ENCODE measurements at places on chromosomes 4 and X. TPM values are rescaled to one million over a fixed set of nuclear protein-coding genes. Genes with fewer than 3 reads are reported as not detected.

- DNase-seq = no peak
Observed at GRCh38 chrX:47180346-47180745, 13.3 kb upstream of the UBA1 start.

DNA sequence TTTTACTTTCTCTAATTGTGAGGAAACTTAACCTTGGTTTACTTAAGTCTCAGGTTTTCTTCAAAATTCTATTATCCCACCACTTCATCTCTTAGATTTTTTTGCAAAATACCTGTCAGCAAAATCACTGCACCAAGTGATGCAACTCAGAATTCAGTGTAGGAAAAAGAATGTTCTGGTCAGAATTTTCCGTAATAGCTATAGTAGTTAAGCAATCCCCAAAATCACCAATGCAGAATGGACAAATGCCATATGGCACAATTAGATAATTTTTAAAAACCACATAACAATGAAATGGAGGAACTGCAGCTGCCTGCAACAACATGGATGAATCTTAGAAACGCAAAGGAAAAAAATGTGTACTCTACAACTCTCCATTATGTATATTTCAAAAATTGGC is 373.1 kb downstream of the NAF1 start:
- DNase-seq = no peak

NSG1 gene
- total RNA-seq = 0.27 TPM

SCML1 gene
- 11.2 TPM for total RNA-seq

DNA sequence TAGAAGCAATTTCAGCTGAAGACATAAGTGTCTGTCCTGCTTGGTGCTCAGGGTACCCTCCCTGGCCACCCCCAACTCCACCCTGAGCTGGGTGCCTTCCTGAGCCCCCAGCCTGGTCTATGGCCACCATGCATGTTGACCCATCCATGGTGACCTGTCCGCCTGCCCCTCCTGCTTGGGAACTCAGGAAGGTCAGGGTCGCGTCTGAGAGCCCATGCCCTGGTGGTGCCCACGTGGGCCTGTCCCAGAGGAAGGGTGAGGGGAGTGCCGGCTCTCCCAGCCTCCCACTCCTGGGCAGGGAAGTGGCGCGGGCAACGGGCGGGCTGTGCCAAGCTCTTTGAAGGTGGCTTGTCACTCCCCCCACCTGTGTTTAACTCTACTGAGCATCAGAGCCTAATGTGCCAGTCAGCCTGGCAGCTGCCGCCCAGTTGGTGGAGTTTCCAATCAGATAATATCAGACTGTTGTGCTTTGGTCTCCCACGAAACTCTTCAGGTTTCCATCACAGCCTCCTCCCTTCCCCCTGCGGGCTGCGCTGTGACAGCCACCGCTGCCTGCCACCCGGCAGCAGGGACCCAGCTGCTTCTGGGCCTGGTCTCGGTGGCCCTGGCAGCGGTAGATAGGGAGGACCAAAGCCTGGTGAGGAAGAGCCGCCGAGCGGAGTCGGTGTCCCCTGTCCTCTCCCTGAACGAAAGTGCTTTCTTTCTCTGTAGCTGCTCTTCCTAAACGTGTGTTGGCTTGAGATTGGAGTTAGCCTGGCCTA is 4.8 kb downstream of the SH3BP2 start:
- no peak for DNase-seq

DNA sequence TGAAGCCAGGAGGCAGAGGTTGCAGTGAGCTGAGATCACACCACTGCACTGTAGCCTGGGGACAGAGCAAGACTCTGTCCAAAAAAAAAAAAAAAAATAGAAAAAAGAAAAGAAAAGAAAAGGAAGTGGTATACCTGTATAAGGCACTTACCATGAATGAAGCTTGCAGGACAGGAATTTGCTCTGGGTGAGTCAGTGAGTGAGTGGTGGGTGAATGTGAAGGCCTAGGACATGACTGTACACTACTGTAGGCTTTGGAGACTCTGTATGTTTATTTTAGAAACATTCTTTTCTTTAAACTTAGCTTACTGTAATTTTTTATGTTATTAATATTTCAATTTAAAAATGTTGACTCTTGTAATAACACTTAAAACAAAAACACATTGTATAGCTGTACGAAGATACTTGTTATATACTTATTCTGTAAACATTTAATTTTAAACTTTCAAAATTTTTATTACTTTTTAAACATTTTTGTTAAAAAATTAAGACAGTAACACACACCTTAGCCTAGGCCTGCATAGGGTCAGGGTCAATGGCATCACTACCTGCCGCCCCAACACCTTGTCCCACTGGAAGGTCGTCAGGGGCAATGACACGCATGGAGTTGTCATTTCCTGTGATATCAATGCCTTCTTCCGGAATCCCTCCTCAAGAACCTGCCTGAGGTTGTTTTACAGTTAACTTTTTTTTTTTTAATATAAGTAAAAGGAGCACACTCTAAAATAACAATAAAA is 78.7 kb downstream of the CLNK start:
- DNase-seq = peak; percentile 28

DNA sequence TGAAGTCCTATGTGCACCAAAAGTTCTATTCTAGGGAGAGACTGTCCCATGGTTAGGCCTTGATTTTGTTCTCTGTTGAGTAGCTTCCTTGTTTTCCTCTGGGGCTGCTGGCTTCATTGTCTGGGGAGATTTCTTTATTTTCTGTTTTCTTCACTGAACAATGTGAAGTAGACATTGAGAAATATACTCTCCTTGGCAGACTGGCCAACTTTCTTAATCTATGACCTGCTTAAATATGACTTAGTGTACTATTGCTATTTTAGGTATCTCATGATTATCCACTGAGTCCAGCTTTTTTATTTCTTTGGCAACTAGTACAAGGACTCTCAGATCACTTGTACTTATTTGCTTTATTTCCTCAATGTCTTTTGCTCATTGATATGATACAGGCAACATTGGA is 1594.6 kb downstream of the ARAP2 start:
- DNase-seq = no peak

- DNase-seq = peak; percentile 29
Observed at GRCh38 chr4:40564815-40565483, 64.7 kb downstream of the RBM47 start.

DNA sequence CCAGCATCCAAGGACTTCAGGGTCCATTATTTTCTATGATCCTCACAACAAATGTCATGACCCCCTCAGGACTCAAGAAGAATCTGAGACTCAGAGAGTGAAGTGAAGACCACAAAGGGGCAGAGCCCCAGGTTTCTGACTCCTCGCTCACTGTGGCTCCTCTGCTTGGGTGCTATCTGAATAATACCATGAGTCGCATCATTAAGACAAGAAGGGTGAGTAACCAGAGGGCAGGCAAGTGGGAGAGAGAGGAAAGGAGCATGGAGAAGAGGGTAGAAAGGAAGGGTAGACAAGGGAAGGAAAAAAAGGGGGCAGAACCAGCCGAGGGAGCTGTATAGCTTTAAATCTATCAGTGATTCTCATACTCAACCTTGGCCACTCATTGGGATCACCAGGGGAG is 15.5 kb upstream of the HSD17B10 start:
- no peak for DNase-seq

DNA sequence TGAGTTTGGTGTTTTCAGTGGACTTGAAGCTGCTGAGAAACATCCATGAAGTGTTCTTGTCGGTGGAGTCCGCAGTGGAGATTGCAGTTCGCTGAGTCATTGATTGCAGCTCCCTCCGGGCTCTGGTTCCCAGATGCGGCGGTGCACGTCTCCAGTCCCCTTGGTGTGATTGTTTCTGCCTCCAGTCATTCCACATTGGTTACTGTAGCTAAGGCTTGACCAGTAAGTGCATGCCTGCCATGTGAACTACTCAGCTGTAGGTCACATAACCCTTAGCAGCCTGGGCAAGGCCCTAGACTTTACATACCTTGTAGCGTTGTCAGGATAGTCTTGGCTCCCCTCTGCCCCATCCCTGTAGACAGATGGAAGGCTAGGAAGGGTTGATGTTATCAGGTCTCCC is 53.8 kb upstream of the CLCN4 start:
- DNase-seq = no peak

TNMD gene
- total RNA-seq = not detected

DNA sequence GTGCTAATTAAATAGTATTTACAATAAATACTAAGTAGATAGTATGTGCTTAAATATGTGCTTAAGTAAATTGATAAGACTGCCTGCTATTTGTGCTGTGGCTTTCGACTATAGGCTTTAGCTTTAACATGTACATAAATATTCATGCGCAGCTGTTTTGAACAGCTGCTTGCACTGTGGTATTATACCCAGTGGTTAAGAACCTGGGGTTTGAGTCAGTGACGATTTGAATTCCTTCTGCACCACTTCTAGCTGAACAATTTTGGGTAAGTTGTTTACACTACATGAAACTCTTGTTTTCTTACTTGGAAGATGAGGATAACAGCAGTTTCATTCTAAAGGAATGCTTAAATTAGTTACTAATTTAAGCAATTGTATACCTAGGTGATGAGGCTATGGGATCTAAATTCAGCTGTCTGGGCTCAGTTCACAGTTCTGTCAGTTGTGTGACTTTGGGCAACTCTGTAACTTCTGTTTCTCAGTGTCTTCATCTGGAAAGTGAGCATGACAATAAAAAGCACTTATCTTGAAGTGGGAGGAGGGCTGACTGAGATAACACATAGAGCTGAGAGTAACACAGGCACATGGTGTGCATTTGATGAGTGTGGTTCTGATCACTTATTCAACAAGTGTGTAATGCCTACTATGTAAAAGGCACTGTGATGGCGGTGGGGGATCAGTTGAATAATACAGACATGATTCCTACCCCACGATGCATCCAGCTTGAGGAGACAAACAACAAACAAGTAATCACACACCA is 37.0 kb downstream of the HPGDS start:
- DNase-seq = peak; percentile 88

- DNase-seq = peak; percentile 57
Observed at GRCh38 chr4:184475096-184475461, 729 bp upstream of the IRF2 start.

GRCh38 chr4:103050736-103051436 is 25.7 kb downstream of the SLC9B2 start:
- DNase-seq = no peak

TCP11X2 gene
- not detected for total RNA-seq

DNA sequence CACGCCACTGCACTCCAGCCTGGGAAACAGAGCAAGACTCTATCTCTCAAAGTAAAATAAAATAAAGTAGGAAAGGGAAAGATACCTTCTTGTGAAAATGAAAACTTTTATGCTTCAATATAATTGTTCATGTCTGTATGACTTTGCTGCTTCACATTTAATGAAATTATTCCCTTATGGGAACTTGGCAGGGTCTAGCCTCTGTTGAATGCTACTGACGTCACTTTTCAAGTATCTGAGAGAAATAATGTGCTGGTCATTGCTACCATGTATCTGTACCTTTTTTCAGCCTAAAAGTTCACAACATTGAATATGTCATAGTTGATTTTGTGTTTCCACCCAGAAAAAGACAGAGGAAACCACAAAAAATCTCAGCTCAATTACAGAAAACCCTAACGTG is 65.2 kb downstream of the PRDM5 start:
- DNase-seq = no peak

- DNase-seq = no peak
Observed at GRCh38 chrX:20189171-20189570, 47.5 kb upstream of the EIF1AX start.

DNA sequence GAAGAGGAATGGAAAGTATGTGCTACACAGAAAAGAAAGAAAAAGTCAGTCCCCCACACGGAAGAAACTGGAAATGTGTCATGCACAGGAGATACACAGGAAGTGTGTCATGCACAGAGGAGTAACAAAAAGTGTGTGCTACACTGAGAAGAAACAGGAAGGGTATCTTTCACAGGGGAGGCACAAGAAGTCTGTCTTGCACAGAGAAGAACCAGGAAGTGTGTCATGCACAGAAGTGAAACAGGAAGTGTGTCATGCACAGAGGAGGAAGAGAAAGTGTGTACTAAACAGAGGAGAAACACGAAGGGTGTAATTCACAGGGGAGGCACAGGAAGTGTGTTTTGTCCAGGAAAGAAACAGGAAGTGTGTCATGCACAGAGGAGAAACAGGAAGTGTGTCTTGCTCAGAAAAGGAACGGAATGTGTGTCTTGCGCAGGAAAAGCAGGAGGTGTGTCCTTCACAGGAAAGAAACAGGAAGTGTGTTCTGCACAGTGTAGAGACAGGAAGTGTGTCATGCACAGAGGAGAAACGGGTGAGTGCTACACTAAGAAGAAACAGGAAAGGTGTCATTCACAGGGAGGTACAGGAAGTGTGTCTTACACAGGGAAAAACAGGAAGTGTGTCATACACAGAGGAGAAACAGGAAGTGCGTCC is 527.2 kb upstream of the PRKX start:
- no peak for DNase-seq

DDX53 gene
- not detected for total RNA-seq

MTTP gene
- 0.80 TPM for total RNA-seq

- DNase-seq = no peak
Observed at GRCh38 chr4:52248820-52249219, 197.7 kb downstream of the SPATA18 start.

GRCh38 chrX:70353514-70353913 is 63.6 kb downstream of the KIF4A start:
- no peak for DNase-seq

GRCh38 chr4:57312296-57312695 is 202.1 kb upstream of the IGFBP7 start:
- DNase-seq = no peak

SYTL5 gene
- 0.16 TPM for total RNA-seq

DNA sequence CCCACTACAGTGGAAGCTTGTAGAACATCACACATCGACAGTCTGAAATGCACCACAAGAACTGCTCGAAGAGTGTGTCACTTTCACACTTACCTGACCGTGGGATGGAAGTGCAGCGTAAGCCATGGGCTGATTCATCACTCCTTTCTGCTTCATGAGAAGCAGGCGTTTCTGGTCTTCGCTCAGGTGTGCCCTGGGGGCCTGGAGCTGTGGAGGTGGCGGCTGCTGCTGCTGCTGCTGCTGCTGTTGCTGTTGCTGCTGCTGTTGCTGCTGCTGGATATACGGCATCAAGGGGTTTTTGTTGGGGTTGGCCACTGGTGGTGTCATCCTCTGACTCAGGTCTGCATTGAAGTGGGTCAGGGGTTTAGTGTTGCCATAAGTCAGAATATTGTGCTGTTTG is 223.6 kb downstream of the MGST2 start:
- no peak for DNase-seq

BANK1 gene
- total RNA-seq = 0.47 TPM

DNA sequence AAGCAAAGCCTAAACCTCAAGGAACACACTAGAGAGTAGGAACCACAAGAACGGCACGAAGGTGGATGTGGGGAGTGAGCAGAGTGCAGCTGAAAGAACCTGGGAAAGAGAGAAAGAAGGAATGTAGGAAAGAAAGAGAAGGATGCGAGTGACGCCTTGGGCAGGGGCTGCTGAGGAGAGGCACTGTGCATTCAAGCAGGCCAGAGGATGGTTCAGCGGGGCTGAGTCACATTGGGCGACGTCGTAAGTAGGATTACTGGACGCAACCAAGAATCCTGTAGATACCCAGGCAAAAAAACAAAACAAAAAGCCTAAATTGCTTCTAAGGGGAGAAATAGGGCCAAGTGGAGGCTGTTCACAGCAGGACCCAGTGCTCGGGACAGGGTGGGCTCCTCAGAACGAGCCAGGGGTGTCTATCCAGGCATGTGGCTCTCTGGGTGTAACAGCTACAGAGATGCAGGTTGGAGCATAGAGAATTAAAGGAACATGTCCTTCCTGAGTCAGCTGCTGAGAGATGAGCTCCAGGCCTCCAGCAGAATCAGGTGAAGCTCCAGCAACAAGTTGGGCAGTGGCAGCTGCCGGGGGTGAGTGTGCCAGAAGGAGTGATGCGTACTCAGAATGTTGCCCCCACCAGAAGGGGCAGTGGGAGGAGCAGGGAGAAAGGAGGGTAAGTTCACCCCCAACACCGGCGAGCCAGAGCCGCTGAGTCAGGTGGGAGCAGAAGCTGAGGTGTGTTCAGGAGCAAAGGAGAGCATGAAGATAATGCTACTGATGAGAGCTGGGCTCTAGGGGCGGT is 38.6 kb downstream of the NELFA start:
- DNase-seq = peak; percentile 44

GRCh38 chrX:20521222-20521621 is 254.5 kb upstream of the RPS6KA3 start:
- no peak for DNase-seq
